ENCODE measurements at places on chromosomes 7 and 10.

- DNase-seq, result no peak
These were observed 162.1 kb downstream of the FANK1 start for GRCh38 chr10:126058507-126058906.

DNA sequence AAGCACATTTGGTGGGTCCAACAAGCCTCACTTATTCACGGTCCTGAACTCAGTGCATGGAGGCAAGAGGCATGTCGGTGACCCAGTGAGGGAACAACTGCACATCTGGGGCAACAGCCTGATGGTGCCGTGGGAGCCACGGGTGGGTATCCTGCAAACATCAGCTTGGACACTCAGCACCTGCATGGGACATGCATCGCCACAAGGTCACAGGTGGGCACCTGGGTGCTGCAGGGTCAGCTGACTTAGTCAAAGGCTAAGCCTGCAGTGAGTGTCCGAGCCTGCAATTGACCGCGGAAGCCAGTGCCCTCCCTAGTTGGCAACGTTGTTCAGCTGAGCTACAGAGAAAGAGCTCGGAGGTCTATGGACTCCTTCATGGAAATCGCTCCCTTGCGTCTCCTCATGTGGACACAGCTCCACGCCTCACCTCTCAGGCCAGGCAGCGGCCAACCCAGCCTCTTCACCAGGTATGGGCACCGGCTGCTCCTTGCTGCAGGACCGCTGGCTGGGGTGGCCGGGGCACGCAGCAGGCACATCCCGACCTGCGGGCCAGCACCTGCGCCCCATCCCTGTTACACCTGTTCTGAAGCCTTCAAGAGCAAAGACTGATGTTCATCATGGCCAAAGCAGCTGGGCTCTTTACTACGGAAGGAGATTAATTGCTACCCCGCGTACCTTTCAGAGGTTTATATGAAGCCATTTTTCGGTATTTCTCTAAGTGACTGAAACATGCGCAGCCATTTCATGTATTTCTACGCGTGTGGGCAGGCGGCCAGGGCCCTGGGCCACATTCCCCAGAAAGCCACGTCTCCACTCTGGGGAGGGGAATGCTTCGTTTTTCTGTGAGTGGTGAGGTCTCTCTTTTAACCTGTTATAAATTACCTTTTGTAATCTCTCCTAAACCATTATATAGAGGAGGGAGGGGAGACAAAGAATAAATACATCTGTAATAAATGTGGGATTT is 380.7 kb downstream of the DNAJB6 start:
- DNase-seq, result no peak

DNA sequence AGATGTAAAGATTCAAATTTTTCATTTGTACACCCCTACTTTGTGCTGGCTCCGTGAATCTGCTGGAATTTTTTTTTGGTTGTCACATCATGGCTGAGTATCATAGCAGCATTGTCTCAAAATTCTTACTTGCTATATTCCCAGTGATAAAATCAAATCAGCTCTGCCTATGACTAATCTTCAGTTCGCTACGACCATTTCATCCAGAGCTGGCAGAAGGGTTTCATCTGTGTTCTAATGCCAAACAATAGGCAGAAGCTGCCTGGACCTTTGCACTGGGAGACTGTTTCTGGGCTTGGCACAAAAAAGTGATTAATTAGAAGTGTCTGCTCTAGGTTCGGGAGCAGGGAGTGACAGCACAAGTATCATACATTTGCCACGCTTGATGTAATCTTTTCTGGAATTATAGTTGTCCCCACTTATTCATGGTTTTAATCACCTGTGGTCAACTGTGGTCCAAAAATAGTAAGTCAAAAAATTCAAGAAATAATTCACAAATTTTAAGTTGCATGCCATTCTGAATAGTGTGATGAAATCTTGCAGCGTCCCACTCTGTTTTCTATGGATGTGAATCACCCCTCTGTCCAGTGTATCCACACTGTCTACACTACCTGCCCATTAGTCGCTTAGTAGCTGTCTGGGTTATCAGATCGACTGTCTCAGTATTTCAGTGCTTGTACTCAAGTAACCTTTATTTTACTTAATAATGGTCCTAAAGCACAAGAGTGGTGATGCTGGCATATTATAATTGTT is 120.5 kb upstream of the IMMP2L start:
- DNase-seq, result no peak

GRCh38 chr10:101354328-101355071 is 535 bp downstream of the BTRC start:
- peak; percentile 52 for DNase-seq

DNA sequence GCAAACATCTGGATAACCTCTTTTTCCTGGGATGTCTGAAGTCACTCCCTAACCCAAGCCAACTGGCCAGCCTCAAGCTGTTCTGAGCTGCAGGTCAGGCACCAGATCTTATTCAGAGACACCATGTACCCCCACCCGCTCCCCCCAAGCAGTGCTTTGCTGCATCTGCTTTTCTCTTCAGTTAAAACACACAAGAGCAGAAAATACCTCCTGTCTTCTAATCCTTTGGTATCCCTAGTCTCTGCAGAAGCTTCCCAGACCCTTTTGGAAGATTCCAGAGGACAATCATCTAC is 3.0 kb downstream of the ZNF488 start:
- DNase-seq, result no peak

- no peak for DNase-seq
These were observed 316.1 kb upstream of the ZMIZ1 start for GRCh38 chr10:78752708-78753107.

DNA sequence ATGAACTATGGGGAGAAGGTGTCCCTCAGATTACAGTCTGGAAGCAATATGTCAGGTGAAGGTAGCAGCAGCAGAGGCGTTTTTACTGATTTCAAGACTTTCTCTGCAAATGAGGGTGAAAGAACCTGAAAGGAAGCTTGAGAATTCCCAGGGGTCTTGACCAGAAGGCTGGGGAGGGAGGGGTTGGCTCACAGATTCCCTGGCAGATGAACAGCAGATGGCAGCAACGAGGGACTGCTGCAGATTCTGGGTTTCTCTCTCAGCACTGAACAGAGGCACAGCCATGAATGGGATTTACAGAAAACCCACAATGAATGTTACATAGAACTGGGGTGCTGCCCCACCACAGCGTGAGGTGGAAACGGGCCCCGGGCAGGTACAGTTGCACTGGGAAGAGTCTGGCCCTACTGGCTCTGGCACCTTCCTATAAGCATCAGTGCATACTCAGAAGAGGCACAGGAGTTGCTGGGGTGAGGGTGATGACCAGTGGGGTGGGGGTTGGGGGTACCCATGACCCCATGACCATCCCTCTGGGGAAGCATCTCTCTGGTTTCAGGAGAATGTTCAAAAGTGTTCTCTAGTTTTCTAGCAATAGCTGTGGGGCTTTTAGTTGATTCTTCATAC is 317.8 kb downstream of the SH2D4B start:
- peak; percentile 3 for DNase-seq

GRCh38 chr7:125127304-125127703 is 197.7 kb upstream of the POT1 start:
- DNase-seq, result no peak

GRCh38 chr7:151806204-151806603 is 70.7 kb downstream of the PRKAG2 start:
- DNase-seq, result peak; percentile 49

GRCh38 chr7:48621076-48621475 is 303.3 kb upstream of the CDC14C start:
- DNase-seq, result no peak

DNA sequence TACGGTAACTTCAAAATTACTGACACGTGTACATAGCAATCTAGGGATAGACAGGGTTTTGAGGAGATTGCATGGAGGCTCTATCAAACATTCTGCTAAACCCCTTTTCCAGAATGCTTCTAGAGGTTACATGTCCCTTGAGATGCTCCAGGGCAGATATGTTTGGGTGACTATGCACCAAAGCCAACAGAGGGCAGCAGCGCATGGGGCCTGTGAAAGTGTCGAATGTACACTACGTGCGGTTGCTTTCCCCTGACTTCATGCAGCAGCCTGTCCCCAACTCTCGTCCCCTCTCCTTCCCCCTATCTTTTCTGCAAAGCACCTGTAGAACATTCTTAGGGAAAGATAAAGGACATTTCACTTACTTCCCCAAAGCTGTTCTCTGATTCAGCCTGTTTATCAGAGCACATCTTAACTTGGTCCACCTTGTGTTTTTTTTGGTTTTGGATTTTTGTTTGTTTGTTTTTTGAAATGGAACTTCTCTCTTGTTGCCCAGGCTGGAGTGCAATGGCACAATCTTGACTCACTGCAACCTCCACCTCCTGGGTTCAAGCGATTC is 90.2 kb downstream of the UBE3C start:
- DNase-seq, result peak; percentile 51

- no peak for DNase-seq
These were observed 53.5 kb downstream of the BMS1 start for GRCh38 chr10:42836096-42836495.

DNA sequence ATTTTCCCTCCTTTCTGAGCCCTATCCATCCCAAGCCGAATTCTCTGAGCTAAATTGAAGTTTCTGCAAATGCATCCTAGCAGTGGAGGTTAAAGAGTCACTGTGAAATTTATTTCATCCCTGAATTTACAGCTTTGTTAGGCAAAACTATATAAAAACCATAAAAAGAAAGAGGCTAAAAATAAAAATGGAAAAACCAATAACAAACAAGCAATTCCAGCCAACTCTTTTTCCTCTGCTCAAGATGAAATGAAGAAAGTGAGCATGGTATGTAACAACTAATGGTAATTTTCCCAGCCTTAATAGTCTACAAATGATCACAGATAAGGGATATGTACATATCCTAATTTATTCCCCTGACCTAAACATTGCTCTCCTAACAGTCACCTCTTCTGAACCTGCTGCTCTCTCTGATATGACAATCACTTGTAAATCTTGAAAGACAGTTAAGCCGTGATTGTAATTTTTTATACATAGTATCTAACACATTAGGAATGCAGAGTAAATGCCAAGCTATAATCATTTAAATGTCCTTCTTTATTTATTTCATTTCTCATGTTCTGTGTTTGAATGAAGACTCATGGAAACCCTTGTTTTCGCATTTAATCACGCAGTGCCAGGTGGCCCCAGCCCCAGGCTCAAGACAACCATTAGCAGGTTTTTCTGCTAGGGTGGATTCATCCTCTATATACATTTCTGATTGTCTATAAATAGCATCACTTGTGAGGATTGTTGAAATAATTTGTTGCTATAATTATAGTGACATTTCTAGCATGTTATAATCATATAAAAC is 48.6 kb upstream of the NRP1 start:
- DNase-seq, result no peak

DNA sequence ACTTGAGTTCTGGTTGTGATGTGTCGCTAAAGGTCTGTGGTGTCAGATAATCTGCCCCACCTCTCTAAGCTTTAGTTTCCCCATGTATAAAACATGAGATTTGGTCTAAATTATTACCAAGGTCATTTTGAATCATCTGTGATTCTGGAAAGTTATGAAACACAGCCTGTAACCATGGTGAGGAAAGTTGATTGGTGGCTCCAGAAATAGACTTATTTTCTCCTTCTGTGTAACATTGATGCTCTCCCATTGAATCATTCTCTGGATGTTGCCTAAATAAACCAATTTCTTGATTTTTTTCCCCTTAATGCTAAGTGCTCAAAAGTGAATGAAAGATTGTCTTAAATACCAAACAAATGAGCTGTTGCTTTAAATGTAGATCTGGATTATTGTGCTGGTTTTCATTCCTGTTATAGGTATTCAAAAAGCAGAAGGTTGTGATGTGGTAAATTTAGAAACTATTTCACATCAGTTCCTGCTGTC is 30.0 kb upstream of the PCGF5 start:
- DNase-seq, result no peak

DNA sequence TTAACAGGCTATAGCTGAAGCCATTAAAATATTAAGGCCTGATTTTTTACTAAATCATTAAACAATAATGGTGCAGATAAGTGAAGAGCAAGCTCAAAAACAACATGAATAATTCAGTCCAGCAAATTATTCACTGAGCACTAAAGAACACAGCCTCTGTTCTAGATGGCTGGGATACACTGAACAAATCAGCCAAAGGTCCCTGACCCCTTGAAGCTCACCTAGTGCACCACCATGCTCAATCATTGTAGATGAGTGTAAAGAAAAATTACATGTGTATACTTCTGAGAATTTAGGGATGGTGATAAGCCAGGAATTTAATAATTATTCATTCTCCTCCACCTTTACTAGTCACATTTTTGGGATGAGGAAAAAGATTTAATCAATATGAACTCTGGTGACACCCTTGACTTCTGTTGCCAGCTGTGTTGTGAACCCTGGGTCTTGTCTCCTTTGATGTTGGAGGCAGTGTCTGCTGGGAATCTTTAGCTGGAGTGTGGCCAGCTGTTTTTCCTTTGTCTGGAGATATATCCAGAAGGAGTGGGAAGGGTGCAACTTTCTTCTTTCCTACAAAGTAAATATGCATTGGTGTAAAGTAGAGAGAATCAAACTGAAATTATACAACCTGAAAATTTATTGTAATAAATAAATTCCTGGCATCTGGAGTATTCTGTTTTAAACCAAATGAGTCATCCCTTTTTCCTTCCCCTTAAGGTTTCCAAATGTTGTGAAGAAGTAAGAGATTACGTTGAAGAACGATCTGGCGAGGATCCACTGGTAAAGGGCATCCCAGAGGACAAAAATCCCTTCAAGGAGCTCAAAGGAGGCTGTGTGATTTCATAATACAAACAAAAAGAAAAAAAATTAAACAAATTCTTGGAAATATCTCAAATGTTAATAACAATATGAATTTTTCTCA is 4.0 kb downstream of the GNGT1 start:
- DNase-seq, result no peak

Data from cerebellar cortex (tissue), 1 donor.